IMR-90 (cell line): ENCODE measurements at places on chromosomes 2 and 18. TPM values are rescaled to one million over a fixed set of nuclear protein-coding genes. Genes with fewer than 3 reads are reported as not detected.

- DNase-seq: no peak
Measured at GRCh38 chr2:104428155-104428554, 425.8 kb upstream of the POU3F3 start.

- DNase-seq: no peak
Measured at GRCh38 chr2:205347899-205348298, 334.4 kb upstream of the NRP2 start.

- no peak for DNase-seq
Measured at GRCh38 chr2:191851158-191851557, 4.3 kb upstream of the CAVIN2 start.

The BUB1 gene
- total RNA-seq: 43.4 and 45.8 TPM in 2 replicates

The DLGAP1 gene
- under 0.01 TPM in 1 of 2 replicates, not detected in the other for total RNA-seq
